ENCODE measurements at places on chromosomes 2 and 18.

GRCh38 chr2:132468821-132469675, 52.4 kb downstream of the GPR39 start:
- no peak for DNase-seq

GRCh38 chr18:12656938-12657683, 796 bp downstream of the SPIRE1 start:
- DNase-seq, result no peak

- DNase-seq, result no peak
Observed at GRCh38 chr2:216527600-216527999, 29.0 kb downstream of the RPL37A start.

DNA sequence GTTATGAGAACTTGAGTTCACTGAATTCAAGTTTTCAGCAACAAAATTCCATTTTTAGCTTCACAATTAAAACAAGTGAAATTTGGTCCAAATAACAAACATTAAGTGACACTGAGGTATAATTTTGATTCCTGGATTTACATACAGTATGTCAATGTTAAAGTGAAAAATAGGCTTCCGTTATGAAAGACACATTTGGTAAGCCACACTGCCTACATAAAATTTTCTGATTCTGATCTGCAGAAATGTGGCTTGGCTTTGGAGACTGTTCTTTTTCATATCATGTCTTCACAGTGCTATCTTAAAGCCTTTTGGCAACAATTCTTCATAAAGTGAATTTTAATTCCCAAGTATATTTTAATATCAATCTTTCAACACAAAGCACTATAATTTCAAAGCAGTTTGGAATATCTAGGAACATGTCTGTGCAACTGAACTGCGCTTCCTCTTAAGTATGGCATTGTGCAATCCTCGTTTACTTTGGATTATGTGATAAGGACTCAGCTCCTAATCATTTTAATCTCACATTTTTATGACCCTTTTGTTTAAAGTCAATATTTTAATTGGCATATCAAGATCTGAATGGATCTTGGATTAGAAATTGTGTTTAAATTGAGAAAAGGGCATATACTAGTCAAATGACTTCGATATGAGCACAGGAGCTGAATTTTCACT, 60.0 kb downstream of the RBMS1 start:
- DNase-seq, result no peak

DNA sequence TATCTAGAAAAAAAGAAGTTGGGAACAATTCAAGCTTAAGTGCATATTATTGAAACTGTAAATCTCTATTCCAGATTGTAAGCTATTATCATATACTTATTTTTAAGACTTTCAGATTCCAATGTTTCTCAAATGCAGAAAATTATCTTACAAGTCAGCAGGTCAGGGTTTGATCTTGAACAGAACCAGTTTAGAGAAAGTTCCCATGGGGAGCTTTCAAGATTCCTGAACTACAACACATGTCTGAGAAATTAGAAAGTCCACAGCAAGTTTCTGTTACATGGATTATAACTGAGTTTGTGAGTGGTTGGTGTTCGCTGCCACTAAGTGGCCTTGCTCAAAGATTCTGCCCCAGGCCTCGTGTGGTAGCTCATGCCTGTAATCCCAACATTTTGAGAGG, 31.6 kb upstream of the SP3 start:
- no peak for DNase-seq

Measured in stimulated activated CD4-positive, alpha-beta T cell treated with anti-CD3 and anti-CD28 coated beads, Interleukin-1b, Interleukin-23, amount 100 ng/mL, for 1 hour (primary cell).